PC-9 (cell line): ENCODE measurements at places on chromosomes 3 and 15. TPM values are rescaled to one million over a fixed set of nuclear protein-coding genes. Genes with fewer than 3 reads are reported as not detected.

The INO80 gene
- total RNA-seq: 11.3 and 18.8 TPM in 2 replicates

The ARHGEF26 gene
- 7.9 and 10.0 TPM in 2 replicates for total RNA-seq

The CCDC80 gene
- 142 and 162 TPM in 2 replicates for total RNA-seq

GRCh38 chr3:106364477-106364876, 495.7 kb upstream of the CBLB start:
- no peak for DNase-seq

DNA sequence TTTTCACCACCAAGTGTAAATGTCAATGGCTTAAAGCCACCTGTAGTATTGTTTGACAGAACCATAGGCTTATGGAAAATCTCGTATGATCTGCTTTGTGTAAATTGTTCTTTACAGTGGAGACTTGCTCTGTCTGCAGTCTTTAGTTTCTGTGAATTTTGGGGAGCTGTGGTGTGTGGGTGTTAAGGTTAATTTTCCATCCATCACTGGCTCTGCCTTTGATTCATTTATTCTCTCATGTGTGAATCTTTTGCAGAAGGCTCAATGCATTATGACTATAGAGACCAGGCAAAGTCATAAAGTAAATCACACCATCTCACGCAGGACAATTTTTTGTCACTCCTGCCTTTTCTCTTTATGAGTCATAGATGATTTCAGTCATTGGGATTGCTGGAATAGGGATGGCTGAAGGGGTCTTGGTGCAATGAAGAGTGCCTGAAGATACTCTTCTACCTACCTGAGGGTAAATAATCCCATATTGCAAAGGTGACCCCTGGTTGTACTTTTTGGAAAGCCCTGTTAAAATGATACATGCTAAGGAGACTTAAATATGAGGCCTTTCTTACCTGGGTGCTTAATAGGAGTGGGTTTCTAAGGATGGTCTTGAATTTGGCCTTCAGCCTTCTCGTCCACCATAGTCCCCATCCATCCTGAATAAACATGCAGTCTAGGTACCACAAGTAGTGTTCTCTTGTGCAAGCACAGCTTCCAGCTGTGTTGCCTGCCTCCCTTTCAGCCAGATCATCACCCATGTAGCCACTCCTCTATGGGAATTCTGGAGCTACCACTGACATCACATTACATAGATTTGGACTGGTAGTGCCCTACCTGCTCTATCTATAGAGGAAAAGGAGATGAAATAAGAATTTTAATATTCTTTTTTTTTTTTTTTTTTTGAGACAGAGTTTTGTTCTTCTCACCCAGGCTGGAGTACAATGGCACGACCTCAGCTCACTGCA, 14.3 kb downstream of the TGFBR2 start:
- DNase-seq: no peak

- DNase-seq: no peak
Measured at GRCh38 chr3:183586477-183586876, 31.0 kb upstream of the KLHL6 start.

- no peak for DNase-seq
Measured at GRCh38 chr15:45177285-45177684, 10.5 kb downstream of the SHF start.

DNA sequence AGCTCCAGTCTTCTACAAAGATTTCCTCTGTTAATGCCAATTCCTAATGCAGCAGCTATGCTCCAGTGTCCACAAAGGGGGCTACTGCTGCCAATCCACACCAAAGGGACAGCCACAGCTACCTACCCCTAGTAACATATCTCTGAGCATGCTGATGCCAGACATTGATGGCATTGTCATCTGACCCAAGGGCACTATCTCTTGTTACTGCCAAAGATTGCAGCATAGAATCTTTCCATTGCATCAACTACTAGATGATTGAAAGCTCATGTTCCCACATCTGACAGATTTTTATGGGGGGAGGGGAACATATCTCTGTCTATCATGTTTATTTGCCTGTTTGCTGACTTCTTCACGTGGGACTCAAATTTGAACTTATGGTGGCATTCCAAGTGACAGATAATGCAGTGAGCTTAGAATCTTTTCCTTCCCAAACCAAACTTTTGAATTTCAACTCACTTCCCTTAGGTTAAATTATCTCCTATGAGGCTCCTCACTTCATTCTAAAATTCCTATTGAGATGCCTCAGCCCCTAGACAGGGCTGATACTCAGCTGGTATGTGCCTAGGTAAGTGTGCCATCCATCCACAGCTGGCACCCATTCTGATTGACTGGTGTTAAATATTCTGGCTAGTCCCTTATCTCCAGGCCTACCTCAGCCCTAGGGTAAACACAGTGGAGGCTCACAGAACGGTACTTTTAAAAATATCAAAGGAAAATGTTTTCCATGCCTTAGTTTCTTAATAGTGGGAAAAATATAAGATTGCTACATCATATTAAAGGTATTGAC, 100.3 kb downstream of the STRIT1 start:
- no peak for DNase-seq

DNA sequence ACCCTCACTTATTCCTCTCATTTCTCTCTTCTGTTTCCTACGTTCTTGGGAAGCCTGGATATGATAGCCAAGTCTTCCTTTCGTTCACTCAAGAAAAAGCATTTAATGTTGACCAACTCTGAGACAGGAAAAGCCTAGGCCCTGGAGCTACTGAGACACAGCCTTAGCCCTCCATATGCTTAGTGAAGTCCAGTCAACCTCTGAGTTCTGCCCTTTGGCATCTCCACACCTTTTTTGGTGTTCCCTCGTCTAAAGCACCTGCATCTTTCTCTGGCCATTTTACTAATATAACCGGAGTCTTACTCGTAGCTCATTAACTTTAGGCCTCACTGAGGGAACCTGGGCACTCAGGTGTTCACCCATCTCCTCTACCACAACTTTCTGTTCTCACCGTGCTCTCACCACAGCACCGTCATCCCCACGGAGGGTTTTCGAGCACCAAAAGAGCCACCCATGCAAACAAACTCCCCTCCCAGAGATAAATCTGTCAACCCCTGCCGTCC, 632 bp downstream of the MTHFS start:
- no peak for DNase-seq

GRCh38 chr3:105912891-105913290, 44.1 kb upstream of the CBLB start:
- DNase-seq: no peak
